Stimulated activated CD4-positive, alpha-beta T cell treated with anti-CD3 and anti-CD28 coated beads, Interleukin-1b, Interleukin-23, amount 100 ng/mL, for 24 hours (primary cell): ENCODE measurements at places on chromosomes 6 and 20.

DNA sequence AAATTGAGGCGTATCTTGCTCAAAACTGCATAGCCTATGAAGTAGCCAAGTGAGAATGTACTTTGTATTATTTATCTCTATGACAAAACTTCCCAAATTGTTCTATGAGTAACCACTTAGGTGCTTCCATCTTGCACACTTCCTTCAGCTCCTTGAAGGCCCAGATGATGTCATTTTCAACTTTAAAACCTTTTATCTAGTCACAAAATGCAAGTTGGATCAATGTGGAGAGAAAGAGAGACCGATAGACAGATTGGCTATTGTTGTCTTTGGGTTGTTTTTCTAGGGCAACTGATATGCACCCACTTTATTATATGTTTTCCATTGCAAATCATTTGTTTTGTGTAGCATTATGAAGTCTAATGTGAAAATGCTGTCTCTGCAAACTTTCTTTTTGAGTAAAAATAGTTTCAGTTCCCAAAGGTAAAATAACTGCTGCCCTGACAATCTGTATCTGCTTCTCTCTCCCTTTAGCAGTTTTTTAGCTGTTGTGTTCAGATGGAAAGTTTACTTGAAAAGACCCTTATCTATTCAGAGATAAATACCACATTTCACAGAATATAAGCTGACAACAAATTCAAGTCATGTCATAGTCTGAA lies 73.7 kb upstream of the CITED2 start:
- no peak for DNase-seq

GRCh38 chr6:119542037-119542436 lies 192.5 kb upstream of the MAN1A1 start:
- DNase-seq: no peak

DNA sequence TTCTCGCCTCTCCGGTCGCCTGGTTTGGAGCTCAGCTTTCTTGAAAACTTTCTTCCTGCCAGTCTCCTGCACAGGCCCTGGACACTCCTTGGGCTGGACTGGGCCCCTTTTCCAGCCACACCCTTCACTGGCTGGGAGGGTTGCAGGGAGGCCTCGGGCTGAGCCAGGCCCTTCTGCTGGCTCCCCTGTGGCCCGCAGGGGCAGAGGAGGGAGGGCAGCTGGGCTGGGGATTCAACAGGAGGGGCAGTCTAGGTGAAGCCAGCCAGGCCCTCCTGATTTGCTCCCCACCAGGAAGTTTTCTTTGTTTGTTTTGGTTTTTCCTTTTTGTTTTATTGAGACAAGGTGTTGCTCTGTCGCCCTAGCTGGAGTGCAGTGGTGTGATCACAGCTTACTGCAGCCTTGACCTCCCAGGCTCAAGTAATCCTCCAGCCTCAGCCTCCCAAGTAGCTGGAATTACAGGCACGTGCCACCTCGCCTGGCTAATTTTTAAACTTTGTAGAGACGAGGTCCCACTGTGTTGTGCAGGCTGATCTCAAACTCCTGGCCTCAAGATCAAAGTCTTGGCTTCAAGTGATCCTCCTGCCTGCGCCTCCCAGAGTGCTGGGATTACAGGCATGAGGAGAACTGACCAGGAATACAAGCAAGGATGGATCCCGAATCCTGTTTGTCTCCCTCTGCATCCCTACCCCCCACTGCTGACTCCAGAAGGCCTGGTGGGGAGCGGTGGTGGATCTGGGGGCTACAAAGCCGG lies 23.5 kb upstream of the CDH22 start:
- no peak for DNase-seq

DNA sequence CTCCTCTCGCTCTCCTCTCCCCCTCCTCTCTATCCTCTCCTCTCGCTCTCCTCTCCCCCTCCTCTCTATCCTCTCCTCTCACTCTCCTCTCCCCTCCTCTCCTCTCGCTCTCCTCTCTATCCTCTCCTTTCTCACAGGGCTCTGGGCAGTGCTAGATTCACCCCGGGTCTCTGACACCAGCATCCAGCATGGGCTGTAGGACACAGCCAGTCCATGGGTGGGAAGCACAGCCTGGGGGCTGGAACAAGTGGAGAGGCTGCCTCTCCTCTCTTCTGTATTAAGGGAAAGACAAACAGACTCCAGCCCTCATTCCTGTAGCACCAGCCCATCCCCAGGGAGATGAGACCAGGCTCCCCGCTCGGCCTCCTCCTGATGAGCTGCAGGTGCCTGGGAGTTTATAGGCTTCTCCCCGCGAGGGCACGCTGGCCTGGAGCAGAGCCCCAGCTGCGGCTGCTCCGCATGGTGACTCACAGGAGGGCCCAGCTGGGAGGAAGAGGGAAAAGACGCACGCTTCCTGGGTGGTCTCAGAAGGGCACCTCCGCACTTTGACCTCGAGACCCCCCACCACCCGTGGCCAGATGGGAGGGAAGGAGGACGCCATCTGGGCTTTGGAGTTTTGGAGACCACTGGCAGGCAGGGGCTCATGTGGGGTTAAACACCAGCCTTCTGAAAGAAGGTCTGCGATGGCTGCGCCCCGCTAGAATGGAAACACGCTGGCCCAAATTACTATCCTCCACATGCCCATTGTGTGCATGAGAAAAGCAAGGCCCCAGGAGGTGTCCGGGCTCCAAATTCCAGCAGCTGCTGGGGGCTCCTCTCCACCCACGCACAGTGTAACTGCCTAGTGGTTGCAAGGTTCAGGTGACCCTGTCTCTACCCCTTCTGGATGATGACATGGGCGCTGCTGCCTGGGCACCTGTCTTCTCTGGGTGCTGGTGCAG lies 68.0 kb downstream of the BMP7 start:
- no peak for DNase-seq

DNA sequence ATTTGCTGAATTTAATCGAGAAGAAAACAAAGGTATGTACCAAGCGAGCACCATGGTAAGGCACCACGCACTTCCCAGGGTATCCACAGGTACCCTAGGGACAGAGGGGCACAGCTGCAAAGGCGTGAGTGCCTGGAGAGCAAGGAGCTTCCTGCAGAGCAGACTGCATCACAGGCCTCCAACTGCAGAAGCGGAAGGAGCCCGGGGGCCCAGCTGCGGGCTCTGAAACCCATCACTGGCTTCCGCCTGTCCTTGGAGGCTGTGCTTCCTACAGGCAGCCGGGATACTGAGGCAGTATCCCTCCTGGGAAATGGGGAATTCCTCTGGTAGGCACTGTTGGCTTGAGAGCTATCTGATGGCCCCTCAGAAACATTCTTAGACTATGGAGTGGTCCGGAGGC lies 217.4 kb upstream of the GMDS start:
- no peak for DNase-seq

DNA sequence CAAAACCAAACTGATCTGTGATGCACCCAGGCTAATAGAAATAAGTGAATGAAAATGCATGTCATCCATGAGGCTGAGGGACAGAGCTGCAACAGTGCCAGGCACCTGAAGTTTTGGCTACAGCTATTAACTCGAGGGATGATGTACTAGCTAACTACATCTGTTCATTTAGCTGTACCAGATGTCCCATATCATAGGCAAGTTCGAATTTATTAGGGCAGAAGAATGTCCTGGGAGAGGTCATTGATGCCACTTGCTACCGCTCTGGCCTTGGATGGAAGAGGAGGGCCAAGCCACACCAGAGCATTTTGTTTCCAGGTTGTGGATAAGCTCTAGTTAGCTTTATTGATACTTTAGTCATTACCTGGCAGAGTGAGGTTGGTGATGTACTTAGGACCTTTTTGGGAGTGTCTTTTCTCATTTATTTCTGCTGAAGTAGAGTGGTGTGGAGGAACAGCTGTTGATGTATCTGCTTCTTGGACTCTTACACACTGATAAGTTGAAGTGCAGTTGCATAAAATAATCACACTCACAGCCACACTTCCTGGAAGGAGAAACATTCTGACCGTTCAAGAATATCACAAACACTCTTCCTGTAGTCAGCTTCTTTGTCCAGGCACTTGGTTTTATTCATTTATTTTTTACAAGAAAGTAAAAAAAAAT lies 8.2 kb downstream of the ZFAND3 start:
- no peak for DNase-seq

- DNase-seq: no peak
Observed at GRCh38 chr20:12074111-12074655, 156.5 kb downstream of the BTBD3 start.

GRCh38 chr6:169096388-169096787 lies 157.3 kb downstream of the THBS2 start:
- DNase-seq: no peak

DNA sequence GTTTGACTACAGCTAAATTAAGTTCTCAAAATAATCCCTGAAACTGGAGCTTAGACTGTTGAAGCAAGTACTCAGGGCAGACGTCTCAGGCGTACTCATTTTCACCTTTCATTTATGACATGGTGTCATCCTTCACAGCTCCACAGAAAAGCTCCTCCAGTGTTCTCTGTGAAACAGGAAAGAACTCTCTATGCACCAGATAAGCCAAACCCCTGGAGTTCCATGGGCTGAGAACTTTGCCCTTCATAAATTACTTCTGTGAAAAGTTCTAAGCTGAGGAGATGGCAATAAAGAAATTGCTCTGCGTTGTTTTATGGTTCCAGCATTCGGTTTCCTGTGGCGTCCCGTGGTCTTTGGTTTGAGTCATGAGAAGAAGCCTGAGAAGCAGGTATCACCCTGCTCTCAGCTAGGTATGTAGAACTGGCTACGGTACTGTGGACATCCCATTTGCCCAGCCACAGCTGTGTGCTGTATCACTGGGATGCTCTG lies 20.2 kb upstream of the RREB1 start:
- no peak for DNase-seq

DNA sequence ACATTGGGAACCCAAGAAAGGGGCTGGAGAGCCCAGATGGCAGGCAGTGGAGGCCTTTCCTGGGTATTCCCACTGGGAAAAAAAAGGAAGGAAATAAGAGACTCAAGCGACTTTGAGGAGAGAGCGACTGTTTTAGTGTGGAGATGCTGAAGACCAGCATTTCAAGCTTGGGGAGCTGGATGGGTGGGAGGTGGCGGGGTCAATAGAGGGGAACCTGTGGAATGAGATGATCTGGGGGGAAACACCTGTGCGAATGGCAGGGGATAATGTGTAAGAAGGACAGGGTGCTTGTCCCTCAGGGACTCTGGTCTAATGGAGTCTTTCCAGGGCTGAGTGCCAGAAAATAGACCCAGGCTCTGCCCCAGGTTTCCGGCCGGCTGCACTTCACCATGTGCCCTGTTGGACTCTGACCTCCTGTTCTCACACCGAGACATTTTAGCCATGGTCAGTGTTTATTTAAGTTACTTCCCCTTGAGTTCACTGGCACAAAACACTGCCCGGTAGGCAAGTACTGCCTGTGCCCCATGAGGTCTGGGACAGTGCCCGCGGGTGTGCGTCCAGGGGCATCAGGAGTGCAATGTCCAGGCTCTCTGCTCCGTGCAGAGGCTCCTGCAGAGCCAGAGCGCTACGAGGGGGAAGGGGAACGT lies 50.4 kb upstream of the NKX2-2 start:
- no peak for DNase-seq

- DNase-seq: no peak
Observed at GRCh38 chr6:122709922-122710512, 69.5 kb upstream of the FABP7 start.

DNA sequence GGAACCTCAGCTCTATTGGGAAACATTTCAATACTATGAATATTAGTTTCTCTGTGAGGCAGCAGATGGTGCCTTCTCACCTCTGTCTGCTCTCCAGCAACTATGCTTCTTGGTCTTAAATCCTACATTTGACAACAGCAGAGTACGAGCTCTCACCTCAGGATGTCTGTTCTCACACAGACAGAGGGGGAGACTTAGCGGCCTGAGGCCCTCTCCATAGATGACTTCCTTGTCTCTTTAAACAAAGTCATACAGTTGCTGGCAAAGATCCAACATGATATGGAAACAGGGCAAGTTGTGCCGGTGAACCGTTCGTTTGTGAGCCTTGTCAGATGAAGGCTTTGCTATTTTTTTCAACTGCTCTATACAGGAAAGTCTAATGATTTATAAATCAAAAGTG lies 43.7 kb upstream of the GABRR1 start:
- no peak for DNase-seq

GRCh38 chr6:157813750-157814455 lies 9.1 kb upstream of the SNX9 start:
- DNase-seq: no peak

- peak; percentile 32 for DNase-seq
Observed at GRCh38 chr6:87436435-87436834, 28.7 kb downstream of the CFAP206 start.

GRCh38 chr6:4574007-4574406 lies 202.2 kb upstream of the CDYL start:
- no peak for DNase-seq
